ENCODE measurements at places on chromosomes 4 and X. TPM values are rescaled to one million over a fixed set of nuclear protein-coding genes. Genes with fewer than 3 reads are reported as not detected.

The NDST4 gene
- not detected for polyA plus RNA-seq

The MAGEA1 gene
- not detected for polyA plus RNA-seq

The PCDH11X gene
- 0.07 TPM for polyA plus RNA-seq

The ASMTL gene
- polyA plus RNA-seq: 29.1 TPM

The CT45A9 gene
- polyA plus RNA-seq: not detected

The UGT2A1 gene
- polyA plus RNA-seq: not detected

The TEX13D gene
- polyA plus RNA-seq: not detected

The BOD1L1 gene
- polyA plus RNA-seq: 7.4 TPM

The ATP2B3 gene
- 15.3 TPM for polyA plus RNA-seq

The CEP44 gene
- 7.0 TPM for polyA plus RNA-seq

The SYTL4 gene
- polyA plus RNA-seq: 4.0 TPM

The CENPVL3 gene
- 0.10 TPM for polyA plus RNA-seq
